ENCODE measurements at places on chromosomes 5 and 9.
A peak's percentile ranks its signal among the peaks of the same experiment; 100 is the strongest.

DNA sequence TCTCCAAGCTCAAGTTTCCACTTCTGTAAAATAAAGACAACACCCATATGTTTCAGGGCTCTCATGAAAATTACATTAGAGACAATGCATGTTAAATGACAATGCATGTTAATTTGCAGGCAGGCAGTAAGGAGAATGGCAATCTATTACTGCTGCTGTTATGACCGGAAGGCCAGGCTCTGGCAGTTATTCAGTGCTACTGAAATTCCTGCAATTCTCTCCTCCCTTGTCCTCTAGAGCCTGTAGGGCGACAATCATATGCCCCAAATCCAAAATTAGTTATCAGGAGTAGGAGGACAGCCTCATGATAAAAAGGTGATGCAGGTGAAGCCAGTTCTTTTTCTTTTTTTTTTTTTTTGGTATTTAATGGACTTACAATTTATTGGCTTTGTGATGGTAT is 42.2 kb upstream of the CAST start:
- no peak for DNase-seq

GRCh38 chr5:142969624-142970439 is 199.7 kb downstream of the ARHGAP26 start:
- DNase-seq, result no peak

DNA sequence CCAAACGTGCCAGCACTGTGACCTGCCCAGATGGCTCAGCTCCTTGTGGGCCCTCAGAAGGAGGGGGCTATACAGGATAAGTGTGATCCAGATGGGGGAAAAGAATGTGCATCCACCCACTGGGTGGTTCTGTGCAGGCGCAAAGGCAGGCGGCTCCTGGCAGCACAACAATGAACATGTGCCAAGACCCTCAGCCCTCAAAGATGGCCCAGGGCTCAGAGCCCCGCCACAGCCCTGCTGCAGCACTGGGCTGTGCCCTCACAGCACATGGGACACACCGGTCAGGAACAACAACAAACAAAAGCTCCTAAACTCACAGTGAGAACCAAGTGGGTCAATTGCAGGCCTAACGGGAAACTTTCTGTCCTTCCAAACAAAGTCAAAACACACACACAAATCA is 4.7 kb downstream of the SEMA4D start:
- no peak for DNase-seq

DNA sequence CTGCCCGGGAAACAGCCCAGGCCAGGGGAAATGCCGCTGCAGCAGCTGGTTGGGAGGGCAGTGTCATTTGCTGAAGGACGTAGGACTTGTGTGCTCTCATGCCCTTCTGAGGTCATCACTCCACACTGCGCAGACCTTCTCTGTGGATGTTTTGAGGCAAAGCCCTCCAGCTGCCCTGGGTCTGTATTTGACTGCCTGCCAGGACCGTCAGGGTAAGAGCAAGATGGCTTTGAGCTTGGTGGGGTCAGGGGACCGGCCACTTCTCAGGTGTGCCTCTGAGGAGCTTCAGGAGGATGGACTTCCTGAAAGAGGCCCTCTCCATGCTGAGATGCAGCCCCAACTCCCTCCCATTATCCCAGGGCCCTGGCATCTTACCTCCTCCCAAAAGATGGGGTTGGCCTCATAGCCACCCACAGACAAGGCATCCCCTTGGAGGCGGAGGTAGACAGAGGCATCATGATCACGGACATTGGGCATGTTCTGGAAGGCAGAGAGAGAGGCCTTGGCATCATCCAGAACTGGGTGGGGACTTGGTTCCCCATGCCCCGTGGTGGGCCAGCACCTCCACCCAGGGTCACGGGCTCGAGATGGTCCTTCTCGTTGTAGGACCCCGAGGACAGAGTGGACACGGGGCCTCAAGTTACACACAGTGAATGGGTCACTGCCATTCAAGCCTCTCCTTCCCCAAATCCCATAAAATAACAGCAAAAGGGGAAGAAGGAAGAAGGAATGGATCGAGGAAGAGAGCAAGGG is 19.4 kb downstream of the SARDH start:
- DNase-seq, result no peak

- DNase-seq, result no peak
Observed at GRCh38 chr5:13350767-13351166, 593.7 kb downstream of the DNAH5 start.

DNA sequence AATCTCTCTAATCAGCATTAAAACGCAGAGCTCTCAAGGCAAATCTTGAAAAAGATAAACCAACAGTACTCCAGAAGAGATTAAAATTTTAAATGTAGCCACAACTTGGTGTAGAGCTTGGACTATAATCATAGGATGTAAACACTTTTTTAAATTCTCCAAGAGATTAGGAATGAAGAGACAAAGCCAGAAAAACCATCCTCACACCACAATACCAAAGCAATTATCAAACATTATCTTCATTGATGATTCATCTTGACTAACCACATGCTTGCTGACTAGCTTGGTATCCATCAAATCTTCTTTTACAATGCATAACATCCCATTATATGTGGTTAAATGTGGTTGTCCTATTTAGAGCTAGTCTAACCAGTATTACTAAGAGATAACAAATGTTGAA is 815.1 kb downstream of the TLE1 start:
- DNase-seq, result no peak

DNA sequence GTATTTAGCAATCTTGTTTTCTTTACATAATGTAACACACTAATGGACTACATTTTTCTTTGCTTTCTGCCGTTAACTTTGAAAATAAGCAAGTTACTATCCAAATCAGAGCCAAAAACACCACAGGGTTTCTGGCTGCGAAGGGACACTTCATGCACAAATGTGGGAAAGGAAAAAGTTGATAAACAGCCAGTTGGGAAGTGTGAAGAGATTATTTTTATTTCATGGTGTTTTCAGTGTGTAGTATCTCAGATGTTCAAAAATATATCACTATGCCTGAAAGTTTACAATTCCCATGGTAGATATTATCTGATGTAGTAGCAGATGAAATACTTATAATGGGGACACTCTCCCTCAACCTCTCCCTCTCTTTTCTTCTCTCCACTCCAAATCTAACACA is 135.3 kb downstream of the CETN3 start:
- no peak for DNase-seq

- DNase-seq, result no peak
Observed at GRCh38 chr9:121567500-121568342, 68.1 kb upstream of the GGTA1 start.

GRCh38 chr5:41869151-41869723 is 988 bp downstream of the OXCT1 start:
- DNase-seq, result peak; percentile 30

DNA sequence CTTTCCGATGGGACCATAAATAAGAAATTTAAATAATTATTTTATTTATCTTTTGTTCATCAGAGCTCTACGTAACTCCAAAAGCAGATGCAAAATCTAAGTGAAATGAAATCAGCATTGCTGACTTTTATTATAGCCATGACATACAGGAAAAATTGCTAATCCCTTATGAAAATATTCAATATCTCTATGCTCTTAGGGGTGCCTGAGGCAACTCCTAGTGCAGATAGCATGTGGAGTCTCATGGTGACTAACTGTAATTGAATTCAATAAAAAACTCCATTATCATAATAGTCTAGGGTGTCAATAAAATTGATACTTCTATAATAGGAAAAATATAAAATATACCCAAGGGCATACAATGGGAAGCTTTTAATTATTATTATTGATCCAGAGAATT is 42.6 kb downstream of the SLC24A2 start:
- no peak for DNase-seq

DNA sequence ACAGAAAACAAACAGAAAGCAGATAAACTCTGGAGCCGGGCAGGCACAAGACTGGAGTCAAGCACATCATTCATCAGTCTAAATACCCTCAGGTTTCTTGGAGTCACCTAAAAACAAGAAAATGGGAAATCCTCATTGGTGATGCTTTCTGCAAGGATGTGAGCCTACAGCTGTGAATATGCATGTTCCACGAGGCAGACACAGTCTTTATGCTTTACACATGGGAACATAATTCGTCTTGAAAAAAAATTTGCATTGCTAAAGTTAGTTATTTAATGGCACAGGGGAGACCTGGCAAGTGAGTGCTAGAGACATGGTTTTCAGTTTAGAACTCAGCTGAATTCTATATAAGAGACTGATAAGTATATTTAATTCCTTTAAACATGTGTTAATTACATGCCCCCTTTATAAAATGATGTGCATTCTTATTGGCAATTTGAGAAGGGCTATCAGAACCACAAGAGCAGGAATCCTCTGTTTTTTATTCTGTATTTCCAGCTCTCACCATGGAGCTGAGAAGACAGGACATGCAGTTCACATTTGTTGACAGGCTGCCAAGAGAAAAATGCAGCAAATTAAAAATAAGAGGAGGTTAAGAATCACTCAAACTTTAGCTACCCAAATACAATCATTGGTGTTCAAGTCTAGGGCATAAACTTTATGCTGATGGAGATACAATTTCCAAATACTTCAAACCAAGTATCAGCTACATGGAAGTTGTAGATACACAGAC is 438.0 kb upstream of the MPDZ start:
- no peak for DNase-seq

Measured in activated CD4-positive, CD25-positive, alpha-beta regulatory T cell treated with anti-CD3 and anti-CD28 coated beads, Interleukin-2, amount 50 U/mL, for 72 hours (primary cell).